ENCODE measurements at places on chromosomes 5 and 9.
A peak's percentile ranks its signal among the peaks of the same experiment; 100 is the strongest.

GRCh38 chr9:123660691-123661466 is 269.0 kb downstream of the DENND1A start:
- no peaks in the 10 kb centered on the region for H3K36me3 ChIP-seq
- no peak overlapping the region for H3K27ac ChIP-seq
- no peaks in the 10 kb centered on the region for H3K27me3 ChIP-seq
- no peak for DNase-seq

DNA sequence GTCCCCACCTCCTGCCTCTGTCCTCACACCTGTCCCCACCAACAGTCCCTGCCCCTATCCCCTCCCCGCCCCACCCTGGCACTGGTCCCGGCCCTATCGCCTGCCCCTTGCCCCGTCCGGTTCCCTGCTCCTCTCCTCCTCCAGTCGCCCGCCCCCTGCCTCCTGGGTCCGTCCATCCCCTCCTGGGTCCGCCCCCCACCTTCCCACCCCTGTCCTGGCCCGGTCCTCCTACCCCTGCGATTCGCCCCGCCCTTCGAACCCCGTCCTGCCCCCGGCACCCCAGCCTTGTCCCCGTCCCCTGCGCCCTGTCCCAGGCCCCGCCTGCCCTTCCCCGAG is 372 bp downstream of the EDF1 start:
- DNase-seq, result no peak
- H3K4me3 ChIP-seq, result peak overlapping the region; percentile 68
- no peaks in the 10 kb centered on the region for H3K27me3 ChIP-seq
- H3K27ac ChIP-seq, result no peak overlapping the region

- H3K27ac ChIP-seq, result no peak overlapping the region
- no peak overlapping the region for H3K4me3 ChIP-seq
- no peaks in the 10 kb centered on the region for H3K36me3 ChIP-seq
- no peaks in the 10 kb centered on the region for H3K4me1 ChIP-seq
- no peak for DNase-seq
Measured at GRCh38 chr5:82786748-82787147, 290.4 kb downstream of the TMEM167A start.

DNA sequence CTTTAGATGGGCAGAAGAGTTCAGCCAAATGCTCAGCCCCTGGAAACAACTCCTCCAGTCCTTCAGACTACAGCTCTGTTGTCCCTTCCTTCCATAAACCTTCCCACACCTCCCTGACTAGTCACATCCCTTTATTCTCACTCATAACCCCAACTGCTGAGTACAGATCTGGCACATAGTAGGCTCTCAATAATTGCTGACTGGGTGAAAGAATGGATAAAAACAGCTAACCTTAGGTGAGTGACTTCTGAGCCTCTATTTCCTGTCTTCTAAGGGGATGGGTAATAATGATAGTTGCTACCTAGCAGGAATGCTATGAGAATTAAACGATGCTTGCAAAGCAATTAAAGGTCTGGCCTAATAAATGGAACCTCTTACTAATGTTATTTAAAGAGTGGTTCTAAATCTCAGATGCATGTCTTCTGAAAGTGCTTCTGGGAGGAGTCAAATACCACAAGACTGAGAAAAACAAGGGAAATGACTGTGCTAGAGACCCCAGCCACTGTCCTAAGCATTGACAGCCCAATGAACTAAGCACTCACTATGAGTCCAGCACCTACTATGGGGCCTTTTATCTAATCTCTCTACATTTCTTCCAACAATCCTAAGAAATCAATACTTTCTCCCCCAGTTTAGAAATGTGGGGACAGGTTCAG is 2.5 kb upstream of the NR6A1 start:
- no peaks in the 10 kb centered on the region for H3K36me3 ChIP-seq
- H3K27ac ChIP-seq, result no peak overlapping the region
- H3K4me1 ChIP-seq, result peaks cover 12% of the 10 kb centered on the region
- H3K27me3 ChIP-seq, result peaks cover 63% of the 10 kb centered on the region
- H3K4me3 ChIP-seq, result no peak overlapping the region

DNA sequence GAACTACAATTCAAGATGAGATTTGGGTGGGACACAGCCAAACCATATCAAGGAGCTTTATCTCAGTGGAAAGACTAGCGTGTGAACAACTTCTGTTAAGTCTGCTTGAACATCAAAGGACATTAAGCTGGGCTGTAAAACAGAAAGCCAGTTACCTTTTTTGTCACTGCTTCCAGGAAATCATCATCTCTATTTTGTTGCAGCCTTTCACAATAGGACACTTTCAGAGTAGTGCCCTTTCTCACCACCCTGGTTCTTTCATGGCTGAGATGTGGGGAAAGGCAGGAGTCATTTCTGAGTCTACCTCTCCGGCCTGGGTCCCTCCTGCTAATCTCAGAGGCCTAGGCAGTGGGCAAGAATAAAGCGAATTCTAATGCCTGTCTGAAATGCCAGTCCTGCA is 96.2 kb upstream of the PPP1R2B start:
- no peaks in the 10 kb centered on the region for H3K36me3 ChIP-seq
- H3K27me3 ChIP-seq, result no peaks in the 10 kb centered on the region
- no peaks in the 10 kb centered on the region for H3K4me1 ChIP-seq
- H3K27ac ChIP-seq, result no peak overlapping the region
- no peak overlapping the region for H3K4me3 ChIP-seq

DNA sequence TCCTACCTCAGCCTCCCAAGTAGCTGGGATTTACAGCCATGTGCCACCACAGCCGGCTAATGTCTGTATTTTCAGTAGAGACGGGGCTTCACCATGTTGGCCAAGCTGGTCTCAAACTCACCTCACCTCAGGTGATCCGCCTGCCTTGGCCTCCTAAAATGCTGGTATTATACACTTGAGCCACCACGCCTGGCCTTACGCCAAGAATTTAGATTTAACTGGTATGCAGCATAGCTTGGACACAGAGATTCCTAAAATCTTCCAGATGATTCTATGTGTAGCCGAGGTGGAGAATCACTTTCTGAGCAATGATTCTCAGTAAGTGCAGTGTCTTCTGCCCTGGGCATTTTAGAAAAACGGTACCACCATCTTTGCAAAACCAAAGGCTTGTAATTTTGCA is 74.1 kb downstream of the HABP4 start:
- H3K27ac ChIP-seq, result no peak overlapping the region
- peaks cover 6% of the 10 kb centered on the region for H3K4me1 ChIP-seq

DNA sequence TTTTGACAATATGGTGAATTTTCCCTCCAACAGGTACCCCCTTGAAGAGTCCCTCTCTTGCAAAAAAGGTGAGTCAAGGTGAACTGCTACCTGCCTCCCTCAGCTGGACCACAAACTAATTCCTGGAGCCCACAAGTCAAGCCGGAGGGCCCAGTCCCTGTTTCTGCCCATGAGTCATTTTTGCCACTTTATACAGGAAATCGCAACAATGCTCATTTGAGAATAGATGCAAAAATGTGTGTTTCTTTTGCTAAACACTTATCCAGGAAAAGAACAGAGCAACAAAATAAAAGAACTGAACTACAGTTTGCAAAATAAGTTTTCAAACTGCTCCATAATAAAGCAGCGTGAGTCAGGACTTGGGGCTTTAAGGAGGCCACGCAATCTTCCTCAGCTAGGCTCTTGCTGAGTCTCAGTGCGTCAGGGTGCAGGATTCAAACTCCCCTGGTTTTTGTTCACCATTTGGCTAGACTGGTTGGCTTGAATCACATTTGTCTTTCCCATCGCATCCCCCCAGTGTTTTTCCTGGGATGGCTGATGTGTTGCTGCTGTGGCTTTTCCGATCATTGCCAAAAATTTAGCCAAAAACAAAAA is 102.7 kb downstream of the GOLPH3 start:
- no peaks in the 10 kb centered on the region for H3K27me3 ChIP-seq
- H3K4me1 ChIP-seq, result no peaks in the 10 kb centered on the region
- no peak overlapping the region for H3K4me3 ChIP-seq
- H3K36me3 ChIP-seq, result no peaks in the 10 kb centered on the region

DNA sequence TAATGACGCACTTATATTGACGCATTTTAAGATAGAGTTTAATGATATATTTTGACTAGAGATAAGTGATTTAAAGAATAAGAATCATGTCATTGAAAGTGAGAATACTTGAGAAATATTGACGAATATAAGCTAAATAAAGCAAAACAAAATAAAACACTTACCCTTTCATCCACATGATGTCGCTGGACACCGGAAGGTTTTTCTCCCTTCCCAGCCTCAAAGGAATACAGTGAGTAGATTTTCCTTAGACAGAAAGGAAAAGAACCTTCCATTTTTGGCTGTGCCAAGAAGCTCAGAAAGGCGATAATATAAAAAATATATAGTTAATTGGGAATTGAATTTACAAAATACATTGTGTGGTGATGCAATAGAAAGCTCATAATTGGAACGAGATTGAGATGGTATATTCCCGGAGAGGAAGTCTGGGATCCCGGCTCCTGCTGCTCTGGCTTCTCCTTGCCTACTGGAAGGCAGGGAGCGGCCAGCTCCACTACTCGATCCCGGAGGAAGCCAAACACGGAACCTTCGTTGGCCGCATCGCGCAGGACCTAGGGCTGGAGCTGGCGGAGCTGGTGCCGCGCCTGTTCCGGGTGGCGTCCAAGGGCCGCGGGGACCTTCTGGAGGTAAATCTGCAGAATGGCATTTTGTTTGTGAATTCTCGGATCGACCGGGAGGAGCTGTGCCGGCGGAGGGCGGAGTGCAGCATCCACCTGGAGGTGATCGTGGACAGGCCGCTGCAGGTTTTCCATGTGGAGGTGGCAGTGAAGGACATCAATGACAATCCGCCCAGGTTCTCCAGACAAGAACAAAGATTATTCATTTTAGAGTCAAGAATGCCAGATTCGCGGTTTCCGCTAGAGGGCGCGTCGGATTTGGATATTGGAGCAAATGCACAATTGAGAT is at the start of gene PCDHA5:
TSS of gene PCDHA5 (plus strand) at position 239 of the 906 bp plus-strand sequence.
- H3K36me3 ChIP-seq, result no peaks in the 10 kb centered on the region
- H3K27me3 ChIP-seq, result peaks cover 3% of the 10 kb centered on the region
- DNase-seq, result no peak
- H3K4me3 ChIP-seq, result no peak within 1 kb of the TSS
- no peaks in the 10 kb centered on the region for H3K4me1 ChIP-seq

DNA sequence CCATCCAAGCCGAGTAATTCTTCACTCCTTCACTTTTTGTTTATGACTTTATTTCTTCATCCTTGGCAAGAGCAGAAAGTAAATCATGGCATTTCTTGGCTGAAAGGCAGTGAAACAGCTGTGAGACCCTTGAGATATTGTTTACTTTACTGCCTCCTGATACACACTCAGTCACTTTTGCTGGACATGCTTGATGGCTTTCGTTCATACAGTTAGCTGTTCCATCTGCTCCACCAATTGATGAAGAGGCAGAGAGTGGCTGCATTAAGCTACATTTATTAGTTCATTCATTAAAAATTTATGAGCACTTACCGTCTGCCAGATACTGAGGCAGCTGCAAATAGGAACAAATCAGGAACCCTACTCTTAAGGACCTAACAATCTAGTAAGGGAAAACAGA is 184.4 kb upstream of the OR13F1 start:
- H3K27me3 ChIP-seq, result no peaks in the 10 kb centered on the region
- no peak for DNase-seq
- no peaks in the 10 kb centered on the region for H3K36me3 ChIP-seq

DNA sequence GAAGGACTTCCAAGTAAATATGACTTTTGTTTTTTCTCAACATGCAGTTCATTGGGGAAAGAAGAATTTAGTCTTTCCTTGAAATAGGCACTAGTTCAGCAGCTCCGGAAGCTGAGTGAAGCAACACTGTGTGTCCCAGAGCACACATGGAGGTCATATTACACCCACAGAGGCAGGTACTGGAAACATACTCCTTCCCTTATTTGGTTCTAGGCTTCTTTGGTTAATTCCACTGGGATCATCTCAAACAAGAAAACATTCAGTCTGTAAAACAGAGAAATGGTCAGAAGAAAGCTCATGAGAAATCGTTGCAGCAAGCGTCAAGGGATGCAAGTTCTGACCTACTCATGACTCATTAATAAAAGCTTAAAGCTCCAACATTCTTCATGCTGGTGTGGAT is 175.1 kb upstream of the PCSK5 start:
- no peak for DNase-seq
- H3K27ac ChIP-seq, result no peak overlapping the region

DNA sequence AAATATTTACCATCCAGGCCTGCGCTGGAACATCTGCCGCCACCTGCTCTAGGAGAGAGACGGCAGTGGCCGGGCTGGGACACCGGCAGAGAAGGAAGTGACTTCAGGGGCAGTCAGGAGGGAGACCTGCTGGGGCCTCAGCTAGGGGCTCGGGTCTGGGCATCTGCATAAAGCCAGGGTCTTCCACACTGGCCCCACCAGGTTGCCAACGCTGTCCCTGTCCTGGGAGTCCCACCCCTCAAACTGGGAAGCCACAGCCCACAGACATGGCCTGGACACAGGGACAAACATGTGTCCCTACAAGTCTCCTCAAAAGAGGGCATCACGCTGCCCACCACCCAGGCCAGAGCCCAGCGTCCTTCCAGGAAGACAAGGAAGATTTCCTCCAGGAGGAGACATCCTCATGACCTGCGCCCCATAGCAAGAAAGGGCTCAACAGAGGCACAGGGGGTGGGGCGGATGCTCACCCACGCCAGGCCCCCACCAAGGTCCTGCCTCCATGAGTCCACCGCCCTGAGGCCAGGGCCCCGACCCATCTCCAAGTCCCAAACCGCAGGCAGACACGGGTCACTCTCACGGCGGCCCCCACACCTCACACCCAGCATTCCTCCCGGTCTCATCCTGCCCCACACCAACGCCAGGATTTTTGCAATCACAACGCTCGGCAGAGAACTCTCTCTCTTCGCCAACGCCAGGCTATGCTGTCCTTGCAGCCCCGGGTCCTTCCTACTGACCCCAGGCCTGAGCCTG is 9.0 kb downstream of the VAV2 start:
- H3K4me3 ChIP-seq, result no peak overlapping the region
- H3K4me1 ChIP-seq, result no peaks in the 10 kb centered on the region
- DNase-seq, result no peak
- H3K36me3 ChIP-seq, result no peaks in the 10 kb centered on the region
- H3K27me3 ChIP-seq, result no peaks in the 10 kb centered on the region

GRCh38 chr9:120358877-120359276 is 221.1 kb downstream of the CDK5RAP2 start:
- no peak overlapping the region for H3K4me3 ChIP-seq
- DNase-seq, result no peak
- H3K27ac ChIP-seq, result no peak overlapping the region
- H3K27me3 ChIP-seq, result no peaks in the 10 kb centered on the region
- no peaks in the 10 kb centered on the region for H3K36me3 ChIP-seq

DNA sequence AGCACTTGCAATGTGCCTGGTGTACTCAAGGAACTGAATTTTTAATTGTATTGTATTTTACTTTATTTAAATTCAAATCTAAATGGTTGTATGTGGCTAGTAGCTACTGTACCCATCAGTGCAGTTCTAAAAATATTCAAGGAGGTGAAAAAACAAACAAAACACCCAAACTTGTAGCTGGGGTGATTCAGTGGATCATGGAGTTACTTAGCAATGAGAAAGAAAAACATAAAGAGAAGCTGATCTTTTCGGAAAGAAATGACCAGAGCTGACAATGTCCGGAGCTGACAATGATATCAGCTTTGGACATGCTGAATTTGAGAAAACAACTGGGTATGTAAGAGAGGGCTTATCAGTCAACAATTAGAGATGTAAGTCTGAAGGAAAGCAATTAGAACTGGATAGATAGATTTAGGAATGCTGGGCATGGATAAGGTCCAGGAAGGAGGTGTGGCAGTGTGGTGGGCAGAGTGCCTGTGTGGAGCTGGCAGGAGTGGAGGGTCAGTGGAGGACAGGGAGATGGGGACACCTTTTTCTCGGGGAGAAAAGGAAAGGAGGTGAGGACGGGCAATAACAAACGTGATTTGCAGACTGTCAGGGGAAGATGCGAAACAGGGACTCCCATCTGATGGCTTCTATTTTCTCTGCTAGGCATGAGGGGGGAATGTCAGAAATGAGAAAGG is 113.2 kb downstream of the DCP2 start:
- H3K4me3 ChIP-seq, result no peak overlapping the region
- peaks cover 6% of the 10 kb centered on the region for H3K4me1 ChIP-seq

All from thymus (tissue), 14 donors.